ENCODE measurements at places on chromosomes 5 and 9. TPM values are rescaled to one million over a fixed set of nuclear protein-coding genes. Genes with fewer than 3 reads are reported as not detected.

GRCh38 chr5:88952344-88952743 is 69.4 kb upstream of the MEF2C start:
- DNase-seq = peak; percentile 25

GRCh38 chr5:7317751-7318150 is 78.2 kb upstream of the ADCY2 start:
- DNase-seq = no peak

DNA sequence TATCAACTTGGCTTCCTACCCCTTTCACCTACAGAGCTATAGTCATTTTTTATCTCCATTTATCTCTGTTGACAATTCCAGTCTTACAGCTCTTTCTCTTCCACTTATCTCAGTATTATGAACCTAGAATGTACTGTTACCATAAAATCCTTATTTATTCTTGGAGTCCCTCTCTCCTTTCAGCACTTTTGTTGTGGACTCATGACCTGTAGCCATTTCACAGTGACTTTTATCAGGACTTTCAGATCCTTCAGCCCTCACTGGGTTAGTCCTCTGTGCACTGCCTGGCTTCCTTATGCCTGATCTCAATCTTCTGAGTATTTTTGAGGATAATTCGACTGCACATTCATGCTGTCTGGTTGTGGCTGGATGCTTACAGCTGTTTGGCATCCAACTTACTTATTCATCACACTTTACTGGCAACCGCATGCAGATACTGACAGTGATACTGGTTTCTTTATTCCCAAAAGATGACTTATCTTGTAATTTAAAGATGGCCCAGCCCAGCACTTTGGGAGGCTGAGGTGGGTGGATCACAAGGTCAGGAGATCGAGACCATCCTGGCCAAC is 293.3 kb downstream of the MAN2A1 start:
- DNase-seq = no peak

DNA sequence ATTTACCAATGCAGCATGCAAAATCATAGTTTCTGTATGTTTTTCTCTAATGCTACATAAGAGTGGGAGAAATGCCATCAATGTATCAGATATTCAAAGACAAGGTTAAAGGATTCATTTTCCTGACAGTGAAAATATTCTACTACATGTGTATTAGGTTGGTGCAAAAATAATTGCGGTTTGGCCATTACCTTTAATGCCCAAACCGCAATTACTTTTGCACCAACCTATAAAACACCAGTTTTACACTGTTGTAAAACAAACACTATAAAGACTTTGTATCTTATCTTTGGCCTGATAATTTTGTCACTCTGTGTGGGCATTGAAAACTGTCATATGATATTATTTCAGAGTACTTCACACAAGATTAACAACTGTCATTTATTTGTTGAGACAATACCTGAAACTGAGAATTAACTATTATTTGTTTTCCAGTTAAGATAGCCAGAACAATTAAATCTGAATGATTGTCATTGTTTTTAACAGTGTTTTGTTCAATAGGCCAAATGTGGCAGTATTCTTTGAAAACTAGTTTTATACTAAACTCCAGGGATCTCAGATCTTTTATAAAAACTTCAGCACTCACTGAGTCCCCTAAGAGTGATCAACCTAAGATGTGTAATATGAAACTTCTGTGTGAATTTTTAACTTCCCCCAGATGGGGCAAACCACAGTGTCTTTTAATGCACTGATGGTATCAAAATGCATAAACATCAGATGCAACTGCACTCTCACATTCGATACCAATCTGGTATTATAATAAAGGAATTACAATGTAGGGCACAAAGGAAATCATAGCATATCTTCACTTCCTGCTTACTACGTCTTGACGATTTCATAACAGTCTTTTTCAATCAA is 53.8 kb upstream of the FBN2 start:
- no peak for DNase-seq

DNA sequence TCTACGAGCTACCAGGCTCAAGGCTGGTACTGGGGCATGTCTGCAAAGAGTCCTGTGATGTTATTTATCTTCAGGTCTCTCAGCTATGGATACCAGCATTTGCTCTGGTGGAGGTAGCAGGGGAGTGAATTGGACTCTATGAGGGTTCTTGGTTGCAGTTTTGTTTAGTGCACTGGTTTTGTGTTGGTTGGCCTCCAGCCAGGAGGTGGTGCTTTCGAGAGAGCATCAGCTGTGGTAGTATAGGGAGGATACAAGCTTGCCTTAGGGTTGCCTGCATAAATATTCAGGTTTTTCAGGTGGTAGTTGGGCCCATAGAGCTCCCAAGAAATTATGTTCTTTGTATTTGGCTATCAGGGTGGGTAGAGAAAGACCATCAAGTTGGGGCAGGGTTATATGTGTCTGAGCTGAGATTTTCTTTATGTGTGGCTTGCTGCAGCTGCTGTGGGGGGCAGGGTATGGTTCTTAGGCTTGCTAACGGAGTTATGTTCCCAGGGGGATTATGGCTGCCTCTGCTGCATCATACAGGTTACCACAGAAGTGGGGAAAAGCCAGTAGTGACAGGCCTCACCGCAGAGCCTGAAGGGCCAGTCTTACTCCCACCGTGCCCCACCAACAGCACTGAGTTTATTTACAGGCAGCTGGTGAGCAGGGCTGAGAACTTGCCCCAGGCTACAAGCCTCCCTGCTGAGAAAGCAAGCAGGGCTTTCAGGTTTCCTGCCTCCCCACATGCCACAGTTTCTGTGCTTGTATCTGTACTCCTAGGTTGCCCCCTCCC is 9.7 kb upstream of the RIOK2 start:
- DNase-seq = no peak

DNA sequence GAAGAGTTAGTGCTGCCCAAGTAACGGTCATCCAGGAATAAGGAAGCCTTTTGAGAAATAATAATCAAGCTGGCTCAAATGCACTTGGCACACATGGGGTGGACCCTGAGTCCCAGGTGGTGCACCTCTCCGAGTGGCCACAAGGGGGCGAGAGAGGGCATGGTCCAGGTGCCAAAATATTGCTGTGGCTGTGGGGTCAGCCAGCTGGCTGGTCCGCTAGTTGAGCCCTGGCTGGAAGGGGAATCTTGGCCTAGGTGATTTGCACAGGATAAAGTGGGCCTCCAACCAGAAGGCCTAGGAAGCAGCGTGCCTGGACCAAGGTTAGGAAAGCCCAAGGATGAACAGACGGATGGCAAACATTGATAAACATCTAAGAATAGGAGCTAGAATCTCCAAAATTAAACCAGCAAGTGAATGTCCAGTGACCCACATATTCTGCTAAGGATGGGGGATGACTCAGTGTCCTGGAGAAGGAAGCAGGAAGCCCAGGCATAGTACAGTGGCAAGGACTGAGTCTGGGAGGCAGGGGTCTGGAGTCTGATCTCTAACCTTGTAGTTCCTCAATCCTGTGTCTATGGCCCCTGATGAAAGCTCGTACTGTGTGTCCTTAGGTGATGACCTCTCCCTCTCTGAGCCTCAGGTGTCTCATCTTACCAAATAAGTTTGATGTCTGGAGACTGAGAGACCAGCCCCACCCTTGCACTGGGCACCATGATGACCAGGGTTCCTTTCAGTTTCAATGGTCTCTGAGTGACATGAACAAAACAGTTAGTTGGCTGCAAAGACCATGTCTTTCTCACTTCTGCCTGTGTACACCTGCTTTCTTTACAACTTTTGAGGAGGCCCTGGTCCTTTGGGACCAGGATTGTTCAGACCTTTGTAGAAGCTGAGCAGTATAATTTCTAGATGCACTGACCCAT is 19.2 kb upstream of the SHB start:
- DNase-seq = peak; percentile 37

CAPSL gene
- total RNA-seq = not detected

Measured in IMR-90 (cell line).